ENCODE measurements at places on chromosomes 3 and 15.

DNA sequence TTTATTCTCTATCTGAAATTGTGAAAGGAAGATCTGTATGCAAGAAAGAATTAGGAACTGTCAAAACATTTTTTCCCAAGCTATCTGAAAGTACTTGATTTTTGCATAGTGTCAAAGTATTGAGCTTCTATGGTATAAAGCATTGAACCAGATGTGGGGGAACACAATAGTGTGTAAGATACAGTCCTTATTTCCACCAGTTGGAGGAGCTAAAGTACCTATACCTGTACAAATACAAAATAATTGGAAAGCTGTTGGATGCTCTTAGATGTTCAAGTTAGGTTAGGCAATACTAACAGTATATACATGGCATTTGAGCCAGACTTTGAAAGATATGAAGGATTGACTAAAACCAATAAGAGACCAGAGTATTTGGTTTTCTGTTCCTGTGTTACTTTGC, 148.4 kb downstream of the B3GALNT1 start:
- no peak for DNase-seq

DNA sequence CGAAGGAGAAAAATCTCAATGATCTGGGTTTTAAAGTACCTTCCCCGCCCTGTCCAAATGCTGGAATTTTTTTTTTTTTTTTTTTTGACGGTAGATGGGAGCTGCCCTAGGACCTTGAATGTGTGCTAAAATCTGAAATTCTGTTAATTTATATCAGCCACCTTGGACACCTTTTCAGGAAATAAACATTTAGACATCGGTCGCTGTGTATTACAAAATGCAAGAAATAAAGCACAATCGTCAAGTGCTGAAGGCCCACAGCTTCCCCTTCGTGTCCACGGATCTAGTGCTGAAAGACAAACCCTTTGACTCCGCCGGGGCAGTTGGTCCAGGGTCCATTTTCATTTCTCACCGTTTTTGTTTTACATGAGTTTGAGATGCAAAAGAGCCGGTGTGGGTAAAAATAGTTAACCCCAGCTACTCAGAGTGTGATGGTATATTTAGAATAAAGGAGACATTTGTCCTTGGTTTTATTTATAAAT, 90.2 kb upstream of the CHD2 start:
- peak; percentile 78 for DNase-seq

- no peak for DNase-seq
Observed at GRCh38 chr3:78281381-78281780, 1241.5 kb downstream of the ROBO2 start.

DNA sequence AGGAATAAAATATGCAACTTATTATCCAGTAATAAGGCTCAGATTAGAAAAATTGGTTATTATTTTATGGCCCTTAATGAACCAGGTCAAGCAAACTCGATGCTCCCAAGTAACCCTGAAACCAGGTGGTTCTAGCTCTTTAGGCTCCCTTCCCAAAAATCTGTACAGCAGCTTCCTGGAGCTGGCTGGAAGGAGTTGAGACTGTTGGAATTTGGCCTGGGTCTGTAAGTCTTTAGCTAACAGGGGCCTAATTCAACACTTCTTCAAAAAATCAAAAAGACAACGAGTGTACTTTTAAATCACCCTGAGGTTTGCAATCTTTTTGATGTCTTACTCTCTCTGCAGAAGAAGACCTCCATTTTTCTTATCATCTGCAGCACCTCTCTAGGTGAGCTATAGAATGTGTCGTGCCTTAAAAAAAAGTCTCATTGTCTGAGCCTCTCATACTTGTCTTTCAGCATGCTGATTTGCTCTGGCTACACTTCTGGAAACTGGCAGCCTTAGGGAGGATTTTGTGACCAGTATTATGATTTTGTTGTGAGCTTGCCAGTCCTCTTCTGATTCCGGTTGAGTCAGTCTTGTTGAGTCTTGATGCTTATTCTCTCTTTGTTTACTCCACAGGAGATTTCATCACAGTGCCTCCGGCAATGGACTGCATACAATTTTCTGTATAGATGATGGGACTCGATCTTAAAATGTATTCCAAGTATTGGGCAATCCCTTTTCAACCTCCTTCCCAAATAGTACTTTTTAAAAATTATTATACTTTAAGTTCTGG, 235.0 kb upstream of the KBTBD8 start:
- DNase-seq: no peak

DNA sequence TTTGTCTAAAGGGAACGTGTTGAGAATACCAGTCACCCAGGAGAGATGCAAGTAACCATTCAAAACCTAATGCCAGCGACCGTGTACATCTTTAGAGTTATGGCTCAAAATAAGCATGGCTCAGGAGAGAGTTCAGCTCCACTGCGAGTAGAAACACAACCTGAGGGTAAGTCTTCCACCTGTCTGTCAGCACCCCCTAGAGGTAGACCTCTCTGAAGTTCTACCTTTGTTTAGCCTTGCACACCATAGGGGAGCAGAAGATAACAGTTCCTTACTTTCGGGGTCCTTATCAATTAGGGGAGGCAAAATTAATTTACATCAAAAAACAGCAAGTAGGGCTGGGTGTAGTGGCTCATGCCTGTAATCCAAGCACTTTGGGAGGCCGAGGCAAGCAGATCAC, 124.4 kb downstream of the HCN4 start:
- no peak for DNase-seq

DNA sequence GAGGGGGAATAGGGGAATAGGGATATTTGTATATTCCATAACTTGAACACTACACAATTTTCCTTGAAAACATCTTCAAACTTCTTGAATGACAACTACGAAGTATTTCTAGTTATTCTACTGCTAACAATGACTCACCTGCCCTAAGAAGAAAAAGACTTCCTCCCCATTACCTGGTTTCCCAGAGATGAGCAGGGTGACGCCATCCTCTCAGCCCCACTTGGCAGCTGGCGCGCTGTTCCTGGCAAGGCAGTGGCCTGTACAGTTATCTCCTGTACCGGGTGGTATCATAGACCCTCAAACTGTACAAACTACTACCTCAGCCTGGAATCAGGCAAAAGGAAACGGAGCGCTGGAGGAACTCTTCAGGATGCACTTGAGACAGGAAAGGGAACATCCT, 10.4 kb downstream of the WDR82 start:
- no peak for DNase-seq

GRCh38 chr15:25246641-25247406, 192.0 kb downstream of the UBE3A start:
- DNase-seq: no peak

DNA sequence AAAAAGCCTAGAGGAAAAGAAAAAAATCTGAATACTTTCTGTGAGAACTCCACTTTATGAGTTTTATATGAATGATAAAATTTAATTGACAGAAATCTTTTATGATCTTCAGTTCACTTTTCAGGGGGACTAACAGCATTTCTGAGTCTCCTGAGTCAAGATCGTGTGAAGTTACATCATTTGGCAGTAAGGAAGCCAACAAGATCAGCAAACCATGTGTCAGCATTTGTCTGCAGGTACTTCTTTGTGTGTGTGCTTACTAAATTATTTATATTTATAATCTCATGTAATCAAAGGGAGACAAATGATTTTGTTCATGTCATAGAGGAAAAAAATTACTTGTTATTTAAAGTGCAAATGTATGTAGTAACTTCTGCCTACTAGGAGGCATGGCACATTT, 217.6 kb downstream of the MBNL1 start:
- no peak for DNase-seq

- no peak for DNase-seq
Observed at GRCh38 chr3:86887876-86888275, 103.1 kb downstream of the VGLL3 start.

DNA sequence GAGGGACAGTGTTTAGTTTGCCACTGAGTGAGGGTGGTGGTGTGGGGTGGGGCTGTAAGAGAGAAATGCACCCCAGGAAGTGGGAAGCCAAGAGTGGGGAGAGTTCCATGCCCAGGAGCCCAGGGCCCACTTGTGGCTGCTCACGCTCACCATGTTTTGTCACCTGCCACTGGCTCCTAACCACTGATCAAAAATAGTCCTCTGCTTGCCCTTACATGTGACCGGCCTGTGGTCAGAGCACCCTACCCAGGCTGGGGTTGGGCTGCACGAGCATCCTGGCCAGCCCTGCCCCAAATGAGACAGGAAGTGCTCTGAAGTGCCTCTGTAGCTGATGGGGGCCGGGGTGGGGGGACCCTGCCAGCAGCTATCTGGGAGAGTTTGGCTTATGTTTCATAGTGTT, 216.3 kb downstream of the RPLP1 start:
- no peak for DNase-seq

- no peak for DNase-seq
Observed at GRCh38 chr15:42724276-42724675, 12.7 kb downstream of the CDAN1 start.

DNA sequence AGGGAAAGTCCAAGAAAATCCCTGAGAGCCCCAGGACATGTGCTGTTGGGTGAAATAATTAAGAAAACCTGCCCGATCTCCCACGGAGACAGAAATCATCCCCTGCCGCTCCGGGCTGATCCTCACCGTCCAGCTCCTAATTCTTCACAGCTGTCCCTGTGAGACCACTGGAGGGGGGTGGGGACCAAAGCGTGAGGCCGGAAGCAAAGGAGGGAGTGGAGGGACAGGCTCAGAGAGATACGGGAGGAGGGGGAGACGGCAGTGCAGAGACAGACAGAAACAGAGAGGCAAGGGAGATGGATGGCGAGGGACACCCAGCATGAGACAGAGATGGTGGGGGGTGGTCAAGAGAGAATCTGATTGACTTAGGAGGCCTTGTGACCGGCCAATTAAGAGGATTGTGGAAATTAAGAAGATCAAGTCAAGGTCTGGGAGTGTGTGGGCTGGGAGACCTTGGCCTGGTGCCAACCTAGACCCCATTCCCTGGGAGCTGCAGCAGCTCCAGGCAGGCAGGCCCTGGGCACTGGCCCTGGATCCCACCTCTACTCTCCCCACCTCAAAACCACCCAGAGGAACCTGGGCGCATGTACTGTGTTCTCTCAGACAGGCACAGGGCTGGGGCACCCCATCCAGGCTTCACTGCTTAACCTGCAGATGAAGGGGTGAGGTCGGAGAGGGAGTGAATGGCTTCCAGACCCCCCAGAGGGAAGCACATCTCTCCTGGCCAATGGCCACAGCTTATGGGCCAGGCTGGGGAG, 113.2 kb upstream of the ALDH1A3 start:
- no peak for DNase-seq

- DNase-seq: no peak
Observed at GRCh38 chr3:171817074-171817800, 7.0 kb upstream of the PLD1 start.

DNA sequence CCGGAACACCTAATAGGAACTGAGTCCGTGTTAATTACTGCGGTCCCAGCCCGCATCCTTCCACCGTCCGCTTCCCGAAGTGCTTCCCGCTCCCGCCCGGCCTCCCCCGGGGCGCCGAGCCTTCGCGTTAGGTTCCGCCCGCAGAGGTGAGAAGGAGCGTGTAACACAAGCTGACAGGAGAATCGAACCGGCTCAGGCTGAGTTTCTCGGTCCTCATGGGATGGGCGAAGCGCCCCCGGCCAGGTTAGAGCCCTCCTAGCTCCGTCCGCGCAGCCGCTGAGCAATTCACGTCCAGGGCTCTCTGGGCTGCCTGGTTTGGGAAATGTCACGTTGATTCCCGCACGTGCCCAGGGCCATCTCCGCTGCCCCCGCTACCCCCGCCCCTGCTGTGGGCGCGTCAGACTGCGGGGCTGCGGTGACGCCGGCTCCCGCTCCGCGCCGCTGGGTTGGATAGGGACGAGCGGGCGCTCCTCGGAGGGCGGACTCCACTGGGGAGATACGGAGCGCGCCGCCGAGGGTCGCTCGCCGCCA, 954 bp downstream of the CLDN11 start:
- no peak for DNase-seq

- DNase-seq: no peak
Observed at GRCh38 chr15:98308117-98308516, 340.2 kb upstream of the IGF1R start.

- DNase-seq: no peak
Observed at GRCh38 chr3:124600765-124601164, 129.5 kb upstream of the UMPS start.

- no peak for DNase-seq
Observed at GRCh38 chr15:88230823-88231222, 25.7 kb downstream of the NTRK3 start.

DNA sequence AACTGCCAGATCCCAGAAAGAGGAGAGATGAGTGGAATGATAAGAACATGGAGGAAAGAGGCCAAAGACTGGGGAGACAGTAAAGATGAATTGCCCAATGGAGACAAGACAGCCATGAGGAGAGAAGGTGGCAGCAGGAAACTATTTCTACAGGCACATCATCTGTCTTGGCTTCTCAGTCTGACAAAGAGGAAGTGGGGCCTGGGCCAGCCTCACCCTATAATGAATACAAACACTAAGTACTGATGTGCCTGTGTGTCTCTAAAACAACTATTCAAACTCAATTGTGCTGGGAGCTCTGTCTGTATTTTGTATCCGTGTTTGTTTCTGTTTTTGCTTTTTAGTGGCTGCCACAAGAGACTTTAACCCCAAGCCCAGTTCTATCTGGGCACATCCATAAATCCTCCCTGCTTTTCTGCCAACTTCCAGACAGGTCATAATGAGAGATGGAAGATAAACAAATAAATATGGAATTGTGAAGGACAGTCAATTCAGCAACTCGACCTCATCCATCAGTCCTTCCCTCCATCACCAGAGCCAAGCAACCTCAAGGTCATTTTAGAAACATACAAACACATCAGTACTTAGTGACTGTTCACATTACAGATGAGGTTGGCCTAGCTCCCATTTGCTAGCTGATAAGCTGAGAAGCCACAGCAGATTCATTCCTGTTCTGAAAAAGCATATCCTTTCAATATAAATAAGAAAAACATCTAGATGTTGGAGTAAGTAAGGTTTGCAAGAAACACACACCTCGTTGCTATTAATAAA, 116.7 kb downstream of the CADPS start:
- DNase-seq: no peak

DNA sequence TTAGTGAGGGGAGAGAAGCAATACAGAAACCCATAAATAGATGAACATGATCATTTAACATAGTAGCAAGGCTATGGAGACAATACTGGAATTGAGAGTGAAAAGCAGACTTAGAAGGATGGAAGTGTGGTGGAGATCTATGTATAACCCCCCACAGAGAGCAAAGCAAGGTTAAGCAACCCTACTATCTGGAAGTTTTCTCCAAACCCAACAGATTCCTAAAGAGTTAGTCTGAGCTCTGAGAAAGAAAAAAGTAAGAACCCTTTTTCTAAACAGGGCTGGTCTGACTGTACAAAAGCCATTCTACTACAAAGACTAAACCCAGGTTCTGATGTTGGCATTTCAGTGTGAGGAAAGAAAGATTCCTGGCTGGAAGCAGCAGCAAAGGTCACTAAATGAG, 153.2 kb downstream of the WNT5A start:
- DNase-seq: no peak

Data from NCI-H1092 treated with DMSO at 0.1 percent for 48 hours (cell line).